ENCODE measurements at places on chromosomes 16 and 17.

DNA sequence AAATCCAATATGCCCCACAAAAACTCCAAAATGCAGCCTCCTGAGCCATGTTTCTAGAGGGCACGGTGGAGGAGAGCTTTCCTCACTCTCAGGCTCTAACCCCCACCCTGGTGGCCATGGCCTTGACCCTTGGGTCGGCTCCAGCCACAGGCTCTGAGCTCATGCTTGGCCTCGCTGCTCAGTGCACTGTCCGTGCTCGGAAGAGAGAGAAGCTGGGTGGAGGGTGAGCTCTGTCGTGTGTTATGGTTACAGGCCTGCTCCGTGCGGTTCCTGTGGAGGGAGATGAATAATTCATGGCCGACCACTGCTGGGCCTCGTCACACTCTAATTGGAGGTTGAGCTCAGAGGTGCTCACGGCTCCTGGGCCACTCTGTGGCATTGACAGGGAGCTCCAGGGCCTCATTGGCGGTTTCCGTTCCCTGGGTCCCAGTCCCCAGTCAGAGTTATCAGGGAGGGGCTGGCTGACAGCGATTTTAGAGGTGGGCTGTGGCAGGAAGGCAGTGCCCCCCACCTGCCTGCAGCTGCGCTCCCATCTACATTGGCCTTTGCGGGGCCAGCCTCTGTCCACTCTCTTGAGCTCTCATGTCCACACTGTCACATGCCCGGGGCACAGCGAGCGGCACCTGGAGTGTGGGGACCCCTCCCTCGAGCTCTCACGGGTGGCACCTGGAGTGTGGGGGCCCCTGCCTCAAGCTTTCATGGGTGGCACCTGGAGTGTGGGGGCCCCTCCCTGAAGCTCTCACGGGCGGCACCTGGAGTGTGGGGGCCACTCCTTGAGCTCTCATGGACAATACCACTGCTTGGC lies 24.9 kb downstream of the ACSF3 start:
- no peak for DNase-seq

- DNase-seq = no peak
These were observed 21.2 kb downstream of the AKAP1 start for GRCh38 chr17:57106107-57106835.

DNA sequence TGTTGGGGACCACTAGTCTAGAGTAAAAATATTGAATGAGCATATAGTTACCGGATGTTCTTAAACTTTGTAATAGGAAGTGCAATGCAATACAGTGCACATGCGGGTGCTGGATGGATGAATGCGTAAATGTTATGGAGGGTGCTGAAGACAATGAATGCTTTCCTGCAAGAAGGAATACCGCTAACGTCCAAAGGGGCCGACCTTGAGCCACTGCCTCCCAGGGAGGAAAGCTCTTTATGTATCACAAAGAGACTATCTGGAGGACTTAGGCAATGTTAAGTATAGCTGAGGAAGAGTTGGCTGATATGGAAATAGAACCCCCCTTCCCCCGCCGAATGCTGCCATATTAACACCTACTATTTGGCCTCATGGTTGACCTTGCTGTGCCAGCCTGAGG lies 27.5 kb upstream of the SHCBP1 start:
- DNase-seq = no peak

GRCh38 chr17:22492331-22492730 lies 800.0 kb downstream of the KCNJ18 start:
- DNase-seq = no peak

DNA sequence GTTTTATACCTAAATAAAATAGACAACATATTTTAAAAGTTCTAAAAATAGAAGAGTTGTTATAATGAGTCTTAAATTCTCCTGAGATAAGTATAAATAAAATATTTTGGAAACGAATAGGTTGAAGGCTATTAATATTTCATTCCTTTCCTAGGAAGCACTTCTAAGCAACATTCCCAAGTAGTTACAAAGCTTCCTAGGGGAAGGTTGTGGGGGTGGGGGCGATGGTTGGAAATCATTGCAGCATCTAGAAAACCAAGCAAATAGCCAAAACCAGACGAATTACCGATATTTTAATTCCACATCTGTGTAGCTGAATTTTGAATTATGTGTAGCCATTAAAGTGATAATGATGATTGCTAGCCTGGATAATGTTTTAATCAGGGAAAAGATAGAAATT lies 26.9 kb downstream of the PTRH2 start:
- no peak for DNase-seq

GRCh38 chr16:84284154-84284722 lies 10.4 kb upstream of the WFDC1 start:
- DNase-seq = no peak

- DNase-seq = no peak
These were observed 173.3 kb upstream of the CACNG5 start for GRCh38 chr17:66661411-66662256.

DNA sequence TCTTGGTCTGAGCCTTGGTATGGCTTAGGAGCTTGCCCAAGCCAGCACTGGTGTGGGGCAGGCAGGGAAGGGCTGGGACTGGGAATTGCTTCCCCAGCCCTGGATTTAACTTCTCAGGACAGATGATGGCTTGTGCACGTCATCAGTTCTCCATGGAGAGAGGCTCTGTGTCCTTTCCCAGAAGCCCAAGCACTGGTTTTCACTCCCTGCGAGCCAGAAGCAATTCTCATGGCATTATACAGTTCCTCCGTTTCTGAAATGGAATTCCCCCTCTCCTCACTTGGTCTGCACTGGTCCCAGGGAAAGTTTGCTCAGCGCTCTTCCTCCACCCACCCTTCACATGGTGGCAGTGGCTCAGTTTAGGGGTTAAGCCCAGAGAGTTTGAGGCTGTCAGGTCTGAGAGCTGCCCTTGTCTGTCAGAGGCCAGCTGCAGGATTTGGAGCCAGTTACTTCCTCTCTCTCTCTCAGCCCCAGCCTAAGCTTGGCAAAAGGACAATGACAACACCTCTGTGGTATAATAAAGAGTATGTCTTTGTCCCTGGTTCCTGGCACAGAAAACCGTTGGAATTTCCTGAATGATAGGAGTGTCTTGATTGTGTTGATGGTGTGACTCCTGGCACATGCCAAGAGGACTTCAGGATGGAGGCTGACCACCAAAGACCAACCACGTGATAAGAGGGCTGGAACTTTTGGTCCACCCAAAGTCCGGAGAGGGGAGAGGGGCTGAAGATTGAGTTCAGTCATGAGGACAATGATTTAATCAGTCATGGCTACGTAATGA lies 219.6 kb upstream of the TNRC6C start:
- no peak for DNase-seq

DNA sequence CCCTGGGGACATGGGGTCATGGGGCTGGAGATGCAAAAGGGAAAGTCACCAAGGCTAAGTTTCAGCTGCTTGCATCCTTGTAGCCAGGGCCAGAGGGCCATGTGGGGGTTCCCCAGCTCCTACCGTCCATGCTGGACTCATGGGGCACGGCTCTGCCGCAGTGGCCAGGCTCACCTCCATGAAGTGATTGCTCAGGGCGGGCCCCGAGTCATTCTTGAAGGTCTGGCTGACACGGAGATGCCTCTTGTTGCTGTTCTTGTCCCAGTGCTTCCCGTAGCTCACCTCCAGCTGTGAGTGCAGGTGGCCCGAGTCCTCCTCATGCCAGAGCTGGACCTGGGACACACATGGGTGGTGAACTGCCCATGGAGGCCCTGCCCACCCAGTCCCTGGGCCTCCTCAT lies 114.5 kb downstream of the RMI2 start:
- DNase-seq = no peak

- DNase-seq = no peak
These were observed 1.8 kb downstream of the NOXO1 start for GRCh38 chr16:1979271-1980029.

GRCh38 chr16:85573696-85574641 lies 39.2 kb upstream of the GSE1 start:
- DNase-seq = no peak

GRCh38 chr17:2262135-2262587 lies 41.4 kb downstream of the SMG6 start:
- no peak for DNase-seq

GRCh38 chr16:60712144-60712543 lies 1324.1 kb downstream of the CDH8 start:
- no peak for DNase-seq

- DNase-seq = no peak
These were observed 11.4 kb downstream of the MTSS2 start for GRCh38 chr16:70674221-70675014.

- no peak for DNase-seq
These were observed 7.3 kb upstream of the TSPOAP1 start for GRCh38 chr17:58335779-58336455.

- no peak for DNase-seq
These were observed 11.5 kb upstream of the TPPP3 start for GRCh38 chr16:67404740-67405226.

- no peak for DNase-seq
These were observed 100.4 kb downstream of the STX8 start for GRCh38 chr17:9475101-9475658.

DNA sequence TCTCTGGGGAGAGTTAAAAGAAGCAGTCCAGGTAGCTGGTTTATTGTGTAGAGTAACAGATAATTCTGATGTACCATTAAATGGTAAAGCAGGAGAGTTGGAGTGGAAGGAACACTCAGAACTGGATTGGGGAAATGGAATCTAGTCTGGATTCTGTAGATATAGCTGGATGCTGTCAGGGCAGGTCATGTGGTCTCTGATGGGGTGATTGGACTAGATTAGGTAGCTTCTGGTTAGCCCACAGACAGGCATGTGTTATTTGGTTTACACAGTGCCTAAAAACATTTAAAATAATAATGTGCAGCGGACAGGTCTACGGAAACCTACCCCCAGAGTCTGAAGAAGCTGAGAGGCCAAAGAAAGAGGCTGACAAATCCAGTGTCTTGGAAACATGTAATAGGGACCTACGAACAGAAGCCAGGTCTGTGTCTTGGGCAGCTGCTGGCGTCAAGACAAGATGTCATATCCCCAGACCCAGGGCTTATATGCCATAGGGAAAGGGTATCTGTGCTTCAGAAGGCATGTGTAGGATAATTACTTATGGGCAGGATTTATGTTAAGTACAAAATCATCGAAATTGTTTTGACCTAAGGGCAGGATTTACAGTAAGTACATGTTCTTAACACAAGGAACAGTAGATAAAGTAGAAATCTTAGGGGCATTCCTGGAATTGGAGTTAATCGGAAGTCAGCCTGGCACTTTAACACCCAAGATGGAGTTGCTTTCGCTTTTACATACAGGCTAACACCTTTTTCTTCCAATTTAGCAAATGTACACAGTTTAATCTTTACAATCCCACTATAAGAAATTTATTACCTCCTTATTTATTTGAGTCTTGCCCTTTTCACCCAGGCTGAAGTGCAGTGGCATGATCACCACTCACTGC lies 12.4 kb downstream of the LUC7L3 start:
- DNase-seq = no peak

DNA sequence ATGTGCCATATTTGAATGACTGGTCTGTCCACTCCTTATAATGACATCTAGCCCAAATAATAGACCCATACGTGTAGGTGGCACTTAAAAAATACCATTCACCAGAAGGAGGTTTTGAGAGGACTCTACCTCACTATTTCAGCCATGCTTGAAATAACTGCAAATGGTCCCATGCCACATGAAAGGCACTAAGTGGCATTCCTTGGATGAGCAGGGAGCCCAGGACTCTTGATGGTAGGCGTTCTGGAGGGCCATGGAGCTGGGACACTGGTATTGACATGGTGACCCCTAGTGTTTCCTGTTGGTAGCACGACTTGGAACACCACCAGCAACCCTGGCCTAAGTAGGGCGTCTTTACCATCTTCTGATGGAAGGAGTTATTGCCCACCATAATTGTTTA lies 148.7 kb upstream of the ZFHX3 start:
- no peak for DNase-seq

- no peak for DNase-seq
These were observed 71.5 kb downstream of the TNFRSF13B start for GRCh38 chr17:16900288-16900882.

DNA sequence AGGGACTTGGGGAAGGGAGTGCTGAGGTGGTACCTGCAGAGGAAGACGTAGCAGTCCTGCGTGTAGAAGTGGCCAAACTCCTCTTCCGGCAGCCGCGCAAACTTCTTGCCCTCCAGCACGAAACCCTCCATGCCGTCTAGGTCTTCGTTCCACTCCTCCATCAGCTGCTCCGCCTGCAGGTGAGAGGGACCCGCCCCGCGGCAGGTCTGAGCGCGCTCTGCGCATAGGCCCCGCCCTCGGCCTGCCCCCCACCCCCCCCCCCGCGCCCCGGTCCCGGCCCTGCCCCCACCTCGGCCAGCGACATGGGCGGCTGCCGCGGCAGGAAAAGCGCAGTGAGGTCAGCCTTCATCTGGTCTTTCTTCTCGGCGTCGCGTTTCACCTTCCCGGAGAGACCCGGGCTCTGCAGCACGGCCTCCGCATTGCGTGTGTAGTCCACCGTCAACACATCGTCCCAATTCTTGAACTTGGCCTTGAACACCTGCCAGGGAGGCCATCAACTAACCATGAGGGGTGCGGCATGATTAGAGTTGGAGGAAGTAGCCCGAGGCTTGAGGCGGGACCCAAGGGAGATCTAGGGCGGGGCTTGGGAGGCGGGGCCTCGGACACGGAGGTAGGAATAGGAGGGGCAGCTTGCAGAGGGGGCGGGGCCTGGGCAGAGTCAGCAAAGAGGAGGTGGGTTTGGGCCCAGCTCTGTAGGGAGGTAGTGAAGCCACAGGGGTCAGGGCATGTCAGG lies 11.5 kb downstream of the FLII start:
- no peak for DNase-seq

GRCh38 chr16:77111056-77111565 lies 79.9 kb upstream of the MON1B start:
- no peak for DNase-seq

- no peak for DNase-seq
These were observed 299.3 kb downstream of the MAP2K6 start for GRCh38 chr17:69713815-69714214.

All from stimulated activated CD4-positive, alpha-beta T cell treated with anti-CD3 and anti-CD28 coated beads, Interleukin-15, amount 100 ng/mL, for 1 hour (primary cell).